ENCODE measurements at places on chromosomes 7 and 10.

GRCh38 chr7:112204499-112205342 lies 1.5 kb downstream of the DOCK4 start:
- DNase-seq = peak; percentile 45

GRCh38 chr10:66642217-66642616 lies 283.6 kb upstream of the LRRTM3 start:
- DNase-seq = no peak

DNA sequence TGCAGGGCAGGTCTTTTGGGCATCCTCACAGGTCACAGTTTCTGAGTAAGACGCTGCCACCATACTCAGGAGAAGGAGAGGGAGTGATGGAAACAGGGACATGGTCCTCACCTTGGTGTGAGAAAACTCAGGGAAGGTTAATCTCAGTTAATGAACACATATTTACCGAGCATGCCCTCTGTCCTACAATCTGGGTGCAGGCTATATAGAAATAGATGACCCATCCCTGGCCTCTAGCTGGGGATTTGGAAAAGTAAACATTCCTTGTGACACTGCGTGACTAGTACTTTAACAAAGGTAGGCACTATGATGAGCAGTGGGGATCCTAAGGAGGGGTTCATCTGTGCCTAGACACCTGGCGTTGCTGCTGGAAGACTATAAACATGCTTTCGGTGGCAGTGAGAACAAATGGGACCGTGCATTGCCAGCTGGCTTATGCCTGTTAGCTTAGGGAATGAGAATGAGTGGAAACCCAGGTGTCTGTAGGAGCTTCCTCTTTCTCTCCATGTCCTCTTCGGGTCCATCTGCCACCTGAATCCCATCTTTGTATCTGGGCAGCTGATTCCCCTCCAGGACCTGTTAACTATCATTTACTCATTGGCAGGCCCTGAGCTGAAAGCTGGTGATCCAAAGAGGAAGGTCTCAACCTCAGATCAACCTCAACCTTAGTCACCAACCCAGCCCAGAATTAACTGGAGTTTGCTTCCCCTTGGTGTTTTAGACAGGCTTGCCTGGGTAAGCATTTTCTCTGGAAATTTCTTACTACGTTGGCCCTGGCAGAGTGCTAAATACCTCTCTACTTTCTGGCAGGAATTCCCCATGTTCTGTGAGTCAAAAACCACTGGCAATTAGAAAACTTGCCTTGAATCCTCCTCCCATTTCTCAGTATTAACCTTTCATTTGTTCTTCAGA lies 794 bp downstream of the MBL2 start:
- DNase-seq = no peak

DNA sequence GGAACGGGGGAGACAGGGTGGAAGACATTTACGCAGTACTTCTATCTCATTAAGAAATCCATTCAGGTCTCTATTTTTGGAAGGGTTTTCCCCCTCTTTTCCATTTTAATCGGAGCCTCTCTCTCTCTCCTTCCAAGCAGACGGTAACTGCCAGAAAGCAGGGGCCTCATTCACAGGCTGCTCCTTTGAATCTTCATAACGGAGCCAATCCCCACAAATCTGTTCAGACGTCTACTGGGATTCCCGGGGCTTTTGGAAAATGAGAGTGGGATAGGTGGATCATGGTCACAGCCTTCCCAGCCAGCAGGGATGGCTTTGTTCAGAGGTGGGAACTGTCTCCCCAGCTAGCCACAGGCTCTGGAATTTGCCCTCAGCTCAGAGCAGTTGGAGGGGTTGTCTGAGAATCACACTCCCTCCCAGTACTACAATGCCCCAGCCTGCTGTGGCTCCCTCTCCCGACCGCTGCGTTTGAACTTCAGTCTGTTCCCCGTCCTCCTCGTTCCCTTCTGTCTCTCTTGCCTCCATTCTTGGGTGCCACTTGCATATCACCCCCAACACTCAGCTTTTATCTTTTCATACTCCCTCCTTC lies 413.6 kb downstream of the PLXNA4 start:
- no peak for DNase-seq

DNA sequence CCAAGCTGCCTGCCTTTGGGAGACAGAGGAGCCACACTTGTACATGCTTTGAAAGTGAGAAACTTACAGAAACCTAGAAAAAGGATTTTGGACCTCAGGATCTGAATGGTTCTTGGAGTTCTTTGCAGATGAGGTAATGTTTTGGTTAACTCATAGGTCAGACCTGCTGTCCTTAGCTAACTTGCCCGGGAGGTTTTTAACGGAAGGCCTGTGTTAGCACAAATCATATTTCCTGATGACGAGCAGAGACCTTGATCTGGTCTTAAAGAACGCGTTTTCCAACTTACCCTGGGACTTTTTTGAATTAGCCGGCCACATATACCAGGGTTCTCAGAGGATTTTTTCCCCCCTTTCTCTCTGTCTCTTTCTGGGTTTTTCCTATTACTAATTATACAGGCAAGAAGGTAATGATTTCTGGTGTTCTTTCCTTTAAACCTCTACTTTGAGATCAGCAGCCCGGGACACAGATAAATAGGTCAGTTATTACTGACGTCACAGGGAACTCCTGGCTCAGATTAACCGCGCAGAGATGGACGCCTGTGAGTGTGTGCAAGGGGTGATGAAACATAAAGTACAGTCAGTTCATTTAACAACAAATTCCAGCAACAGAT lies 101.7 kb upstream of the KLF6 start:
- DNase-seq = no peak

DNA sequence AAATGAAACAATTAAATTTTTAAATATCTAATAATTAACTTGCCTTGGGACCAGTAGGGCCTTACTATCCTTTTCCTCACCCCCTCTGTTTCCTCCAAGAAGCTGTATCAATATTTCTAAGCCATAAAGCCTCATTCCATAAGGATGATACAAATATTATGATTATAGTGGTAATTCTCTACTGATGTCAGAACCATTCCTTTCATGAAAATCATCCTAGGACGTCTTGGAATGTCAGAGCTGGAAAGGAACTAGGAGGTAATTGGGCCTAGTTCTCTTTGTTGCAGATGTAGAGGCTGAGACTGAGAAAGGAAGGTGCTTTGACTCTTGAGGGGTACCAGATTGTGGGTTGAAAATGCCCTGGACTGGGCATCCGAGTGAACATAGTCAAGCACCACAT lies 766.7 kb upstream of the GHITM start:
- DNase-seq = no peak
